C1 segment of cervical spinal cord (tissue), 14 donors: ENCODE measurements at places on chromosomes 5 and 9.

DNA sequence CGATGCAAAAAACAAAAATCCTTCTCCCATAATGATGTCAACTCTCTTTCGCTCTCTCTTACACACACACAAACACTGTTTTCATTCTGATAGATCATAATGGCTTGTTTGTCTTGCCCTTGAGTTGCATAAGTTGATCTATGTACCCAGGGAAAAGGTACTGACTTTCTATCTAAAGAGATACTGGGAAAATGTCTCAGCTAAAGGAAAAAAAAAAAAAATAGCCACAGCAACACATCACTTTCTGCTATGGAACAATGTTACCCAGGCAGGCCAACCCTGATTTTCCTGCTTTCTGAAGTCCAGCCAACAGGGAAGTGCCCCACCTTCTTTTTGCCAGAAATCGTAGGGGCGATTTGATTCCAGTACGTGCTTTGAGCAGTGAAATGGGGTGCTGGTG lies 212.6 kb upstream of the ACTBL2 start:
- DNase-seq, result no peak

- no peak for DNase-seq
Measured at GRCh38 chr5:73405691-73406090, 42.9 kb downstream of the FOXD1 start.

GRCh38 chr5:179054036-179054785 lies 6.0 kb upstream of the ZNF354C start:
- no peak for DNase-seq

GRCh38 chr5:11268891-11269290 lies 507.9 kb upstream of the DAP start:
- DNase-seq, result no peak

DNA sequence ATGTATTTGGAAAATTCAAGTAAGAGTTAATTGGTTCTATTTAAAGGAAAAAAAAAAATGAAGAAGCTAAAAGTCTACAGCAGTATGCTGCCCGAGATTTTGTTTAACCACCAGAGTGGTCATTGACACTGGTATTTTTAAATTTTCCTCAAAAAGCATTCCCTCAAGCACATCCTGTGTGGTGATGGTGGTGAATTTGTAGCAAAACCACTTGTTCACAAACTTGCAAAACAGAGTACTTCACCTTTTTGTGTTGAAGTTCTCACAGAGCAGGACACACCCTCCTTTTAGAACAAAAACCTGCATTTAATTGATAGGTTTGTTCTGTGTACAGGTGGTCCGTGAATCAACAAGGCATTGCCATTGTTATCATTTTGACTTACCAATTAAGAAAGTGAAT lies 374.2 kb downstream of the EFNA5 start:
- DNase-seq, result no peak

- DNase-seq, result no peak
Measured at GRCh38 chr9:126860757-126861466, 473 bp downstream of the ZBTB34 start.

GRCh38 chr9:93296889-93297480 lies 113.0 kb downstream of the WNK2 start:
- no peak for DNase-seq

DNA sequence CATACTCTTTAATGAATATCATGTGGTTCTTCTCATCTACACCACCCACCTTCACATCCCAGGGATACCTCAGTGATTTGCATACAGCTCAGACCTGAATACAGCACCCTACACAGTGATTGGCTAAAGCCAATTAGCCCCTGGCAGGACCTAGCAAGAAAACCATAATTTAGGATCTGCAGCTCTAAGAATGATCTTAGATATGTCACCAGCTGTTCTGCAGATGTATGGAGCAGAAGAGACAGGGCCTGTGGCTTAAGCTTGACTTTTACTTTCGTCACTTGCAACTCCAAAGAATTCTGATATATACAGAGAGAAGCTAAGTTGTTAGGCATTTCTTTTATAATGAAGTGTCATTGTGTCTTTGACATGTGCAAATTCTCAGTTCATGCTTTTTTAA lies 483.2 kb upstream of the C9orf72 start:
- no peak for DNase-seq

- DNase-seq, result no peak
Measured at GRCh38 chr5:31346896-31347551, 153.5 kb downstream of the CDH6 start.

GRCh38 chr5:96008987-96009647 lies 47.5 kb upstream of the ELL2 start:
- no peak for DNase-seq

GRCh38 chr5:17312358-17312757 lies 94.9 kb downstream of the BASP1 start:
- no peak for DNase-seq

- DNase-seq, result no peak
Measured at GRCh38 chr5:135493406-135494180, 41.4 kb upstream of the TIFAB start.

DNA sequence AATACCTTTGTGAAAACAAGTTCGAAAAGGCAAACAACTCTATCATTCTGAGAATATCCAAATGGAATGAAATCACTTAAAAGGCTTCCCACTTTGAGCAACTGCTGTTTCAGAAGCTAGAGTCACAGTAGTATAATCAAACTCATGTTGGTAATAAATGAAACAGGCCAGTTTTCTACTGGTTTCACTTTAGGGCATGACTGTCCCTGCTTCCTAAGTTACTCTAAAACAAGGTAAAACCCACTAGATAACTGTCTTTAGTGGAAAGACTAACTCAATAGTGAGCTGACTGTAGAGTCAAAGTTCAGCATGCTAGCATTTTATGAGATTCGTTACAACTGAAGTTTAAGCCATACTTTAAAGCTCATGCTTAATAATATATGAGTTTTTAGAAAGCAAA lies 6.0 kb downstream of the CDC26 start:
- DNase-seq, result no peak

GRCh38 chr9:95482621-95483020 lies 34.1 kb downstream of the PTCH1 start:
- no peak for DNase-seq

- DNase-seq, result no peak
Measured at GRCh38 chr5:19615661-19616060, 372.3 kb downstream of the CDH18 start.

GRCh38 chr5:8366266-8366665 lies 497.3 kb downstream of the MTRR start:
- DNase-seq, result no peak

- no peak for DNase-seq
Measured at GRCh38 chr5:124124711-124125229, 612.8 kb downstream of the CSNK1G3 start.

GRCh38 chr5:38871790-38872551 lies 26.2 kb downstream of the OSMR start:
- no peak for DNase-seq

- DNase-seq, result no peak
Measured at GRCh38 chr5:145830594-145830993, 4.5 kb downstream of the PRELID2 start.

DNA sequence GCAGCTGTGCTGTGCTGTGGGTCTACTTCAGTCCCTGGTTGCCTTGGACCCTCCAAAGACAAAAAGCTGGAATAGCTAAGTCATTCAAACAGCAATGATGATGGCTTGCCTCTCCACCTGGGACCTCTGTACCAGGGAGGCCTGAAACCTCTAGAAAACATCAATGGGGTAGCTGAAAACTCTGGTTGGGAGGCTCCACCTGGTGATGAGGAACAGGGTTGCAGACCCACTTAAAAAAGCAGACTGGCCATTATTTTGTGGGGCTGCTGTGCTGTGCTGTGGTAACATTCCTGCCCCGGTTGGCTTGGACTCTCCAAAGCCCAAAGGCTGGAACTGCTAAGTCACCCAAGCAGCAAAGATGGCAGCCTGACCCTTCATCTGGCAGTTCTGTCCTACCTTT lies 839.3 kb upstream of the ARRDC3 start:
- no peak for DNase-seq

DNA sequence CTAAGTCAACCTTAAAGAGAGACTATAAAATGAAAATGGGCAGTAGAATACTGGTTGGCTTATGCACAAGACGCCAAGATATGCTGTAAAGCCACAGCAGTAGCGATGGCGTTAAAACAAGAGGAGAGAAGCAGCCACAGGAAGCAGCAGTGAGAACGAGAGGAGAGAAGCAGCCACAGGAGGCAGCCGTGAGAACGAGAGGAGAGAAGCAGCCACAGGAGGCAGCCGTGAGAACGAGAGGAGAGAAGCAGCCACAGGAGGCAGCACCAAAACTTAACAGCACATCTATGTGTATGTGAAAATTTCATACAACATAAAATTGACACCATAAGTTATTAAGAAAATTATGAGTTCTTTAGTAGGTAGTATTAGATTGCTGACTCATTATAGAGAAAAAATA lies 2318.6 kb upstream of the ACO1 start:
- DNase-seq, result no peak

- DNase-seq, result no peak
Measured at GRCh38 chr5:163548649-163549048, 43.2 kb downstream of the MAT2B start.

DNA sequence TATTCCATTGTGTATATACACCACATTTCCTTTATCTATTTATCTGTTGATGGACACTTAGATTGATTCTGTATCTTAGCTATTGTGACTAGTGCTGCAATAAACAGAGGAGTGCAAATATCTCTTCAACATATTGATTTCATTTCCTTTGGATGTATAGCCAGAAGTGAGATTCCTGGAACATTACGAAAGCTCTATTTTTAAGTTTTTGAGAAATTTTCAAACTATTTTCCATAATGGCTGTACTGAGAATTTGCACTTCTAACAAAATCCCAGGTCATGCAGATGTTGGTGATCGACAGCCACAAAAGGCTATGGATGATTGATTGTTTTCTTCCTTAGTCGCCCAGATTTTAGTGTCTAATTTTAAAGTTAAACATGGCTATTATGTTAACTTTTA lies 132.7 kb upstream of the MTAP start:
- no peak for DNase-seq

- no peak for DNase-seq
Measured at GRCh38 chr9:21728781-21729180, 73.7 kb upstream of the MTAP start.

- no peak for DNase-seq
Measured at GRCh38 chr5:154276261-154276972, 85.9 kb downstream of the GALNT10 start.

DNA sequence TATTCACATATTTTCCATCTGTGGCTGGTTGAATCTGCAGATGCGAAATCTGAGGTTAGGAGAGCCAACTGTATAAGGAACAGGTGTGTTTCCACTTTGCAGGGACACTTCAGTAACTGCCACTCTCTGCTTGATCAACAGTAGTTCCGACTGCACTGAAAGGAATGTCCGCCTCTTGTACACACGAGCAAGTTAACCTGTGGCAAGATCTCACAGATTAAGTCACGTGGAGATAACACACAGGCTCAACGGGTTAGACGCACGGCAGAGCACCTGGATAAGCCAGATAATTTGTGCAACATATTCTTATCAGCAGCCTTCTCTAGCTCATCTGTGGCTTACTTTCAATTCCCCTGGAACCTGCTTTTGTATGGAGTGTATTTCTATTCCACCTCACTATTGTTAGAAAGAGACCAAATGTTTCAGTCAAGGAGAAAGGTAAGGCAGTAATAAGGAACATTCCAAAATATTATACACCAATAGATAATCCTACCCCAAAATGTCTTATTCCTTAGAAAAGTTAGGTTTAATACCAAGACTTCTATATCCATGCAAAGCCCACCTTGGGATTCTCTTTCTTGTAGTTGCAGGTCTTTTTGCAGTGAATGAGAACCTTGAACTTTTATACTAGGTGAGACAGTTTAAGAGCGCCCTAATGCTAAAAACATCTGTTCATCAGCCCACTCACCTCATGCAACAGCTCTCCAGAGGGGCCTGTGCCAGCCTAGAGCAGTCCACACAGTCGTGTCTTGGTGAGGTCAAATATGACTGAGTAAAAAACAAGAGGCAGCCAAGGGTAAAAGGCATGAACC lies 6.5 kb upstream of the C9 start:
- no peak for DNase-seq

DNA sequence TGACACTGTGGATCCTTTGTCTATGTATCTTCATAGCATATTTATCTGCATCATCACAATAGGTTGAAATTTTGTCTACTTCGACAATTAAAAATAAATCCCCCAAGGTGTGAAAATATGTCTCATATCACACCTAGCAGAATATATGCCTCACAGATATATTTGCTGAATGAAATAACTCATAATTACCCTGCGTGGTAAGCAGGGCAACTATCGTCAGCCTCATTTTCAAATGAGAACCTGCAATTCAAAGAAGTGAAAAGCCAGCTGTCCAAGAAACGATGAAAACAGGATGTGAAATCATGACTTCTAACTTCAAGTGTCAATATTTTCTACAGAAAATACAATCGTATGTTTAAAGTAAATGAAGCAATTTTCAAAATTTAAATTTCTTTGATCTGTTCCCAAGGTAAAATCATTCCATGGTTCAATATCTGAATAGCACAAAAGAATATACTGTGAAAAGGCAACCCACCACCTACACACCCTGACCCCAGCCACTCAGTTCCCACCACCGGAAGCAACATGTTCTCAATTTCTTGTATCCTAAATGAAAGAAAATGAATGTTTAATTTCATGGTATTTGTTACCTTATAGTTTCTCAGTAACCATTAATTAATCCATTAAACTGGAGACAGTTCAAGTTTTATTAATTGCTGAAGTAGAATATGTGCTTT lies 57.1 kb downstream of the TBCA start:
- no peak for DNase-seq

GRCh38 chr5:149731617-149732323 lies 1.7 kb downstream of the PPARGC1B start:
- peak; percentile 41 for DNase-seq

DNA sequence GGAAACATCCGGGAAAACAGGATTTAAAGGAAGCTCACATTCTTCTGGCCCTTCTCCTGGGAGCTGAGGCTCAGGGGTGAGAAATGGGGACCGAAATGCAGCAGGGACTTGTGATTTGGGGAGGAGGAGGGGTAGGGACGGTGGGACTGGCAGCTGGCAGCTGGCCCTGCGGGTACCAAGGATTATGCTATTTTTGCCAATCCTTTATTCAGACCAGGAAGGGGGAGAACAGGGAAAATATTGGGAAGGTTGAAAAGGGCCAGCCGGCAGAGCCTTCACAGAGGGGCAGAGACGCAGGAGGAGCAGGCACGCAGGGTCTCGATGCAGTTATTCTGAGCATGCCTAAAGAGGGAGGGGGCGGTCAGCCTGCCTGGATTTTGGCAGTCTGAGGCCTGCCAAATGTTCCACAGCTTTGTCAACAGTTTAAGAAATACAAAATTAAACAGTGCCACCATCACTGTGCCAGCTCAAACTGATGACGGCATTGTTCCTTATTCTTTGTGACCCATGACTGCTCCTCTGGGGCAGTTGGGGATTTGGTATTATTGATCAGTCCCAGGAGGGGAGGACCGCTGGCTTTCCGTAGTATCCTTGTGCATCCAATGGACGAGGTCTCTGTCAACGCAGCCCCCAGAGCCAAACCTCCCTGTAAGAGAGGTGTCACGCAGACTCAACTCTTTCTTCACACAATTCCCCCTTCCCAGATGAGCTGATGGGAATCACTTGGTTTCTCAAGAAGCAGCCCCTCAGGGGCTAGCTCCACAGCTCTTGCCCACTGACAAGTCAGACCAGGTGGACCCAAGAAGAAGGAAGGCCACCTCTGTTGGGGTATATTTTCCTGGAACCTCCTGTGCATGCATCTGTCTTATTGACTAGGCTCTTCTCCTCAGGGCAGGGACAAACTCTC lies 553.3 kb downstream of the BNC2 start:
- no peak for DNase-seq
